ENCODE measurements at places on chromosomes 3 and 15.
A peak's percentile ranks its signal among the peaks of the same experiment; 100 is the strongest.

DNA sequence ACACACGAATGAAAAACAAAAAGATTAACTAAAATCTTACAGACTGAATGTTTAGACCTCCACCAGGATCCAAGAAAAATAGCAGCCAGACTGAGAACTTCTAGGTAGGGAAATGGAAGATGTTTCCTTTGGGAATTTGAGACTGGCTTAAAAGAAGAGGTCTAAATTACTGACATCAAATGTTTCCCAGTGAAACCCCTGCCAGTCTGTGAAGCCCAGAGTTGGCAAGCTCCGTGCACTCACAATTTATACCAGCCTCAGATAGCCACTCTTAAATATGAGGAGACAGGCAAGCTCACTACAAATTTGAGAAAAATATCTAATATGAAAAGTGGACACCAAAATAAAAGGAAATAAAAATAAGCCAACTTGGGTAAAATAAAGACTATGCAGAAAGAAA lies 700.5 kb upstream of the ZNF385D start:
- DNase-seq, result no peak

GRCh38 chr3:85821130-85821756 lies 862.5 kb downstream of the CADM2 start:
- no peak for DNase-seq

DNA sequence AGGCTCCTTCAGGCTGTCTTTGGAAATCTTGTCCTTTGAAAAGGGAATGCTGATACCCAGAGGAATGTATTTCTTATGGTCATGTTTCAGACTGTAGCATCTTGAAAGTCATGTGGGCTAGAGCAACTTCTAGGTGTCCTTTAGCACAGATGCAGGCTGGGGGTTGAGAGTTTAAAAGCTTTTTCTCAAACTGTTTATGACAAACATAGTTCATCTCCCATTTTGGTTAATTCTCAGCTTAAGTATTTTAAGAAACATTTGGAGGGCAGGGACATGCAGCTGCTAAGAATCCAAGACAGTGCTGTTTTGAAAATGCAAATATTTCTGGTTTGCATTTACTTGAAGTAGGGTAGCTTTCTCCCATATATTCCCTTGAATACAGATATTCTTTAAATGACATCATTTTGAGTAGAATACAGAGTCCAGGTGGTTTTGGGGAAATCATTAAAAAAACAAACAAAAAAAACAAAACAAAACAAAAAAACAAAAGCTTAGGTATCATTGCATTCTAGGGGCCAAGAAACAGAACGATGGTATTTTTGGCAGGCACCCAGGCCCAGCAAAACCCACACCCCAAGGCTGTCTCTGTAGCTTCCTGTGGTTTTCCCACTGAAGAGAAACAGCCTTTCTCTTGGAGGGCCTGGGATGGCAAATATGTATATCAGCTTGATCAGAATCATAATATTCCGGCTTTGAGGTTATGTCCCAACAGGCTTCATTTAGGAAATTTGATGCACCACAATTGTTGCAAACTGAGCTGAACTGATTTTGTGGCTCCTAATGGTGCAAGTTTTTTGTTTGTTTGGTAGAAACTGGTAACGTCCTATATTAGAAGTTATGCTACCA lies 120.0 kb downstream of the ATG7 start:
- DNase-seq, result no peak

GRCh38 chr3:120561251-120562045 lies 34.7 kb upstream of the NDUFB4 start:
- peak; percentile 78 for DNase-seq

DNA sequence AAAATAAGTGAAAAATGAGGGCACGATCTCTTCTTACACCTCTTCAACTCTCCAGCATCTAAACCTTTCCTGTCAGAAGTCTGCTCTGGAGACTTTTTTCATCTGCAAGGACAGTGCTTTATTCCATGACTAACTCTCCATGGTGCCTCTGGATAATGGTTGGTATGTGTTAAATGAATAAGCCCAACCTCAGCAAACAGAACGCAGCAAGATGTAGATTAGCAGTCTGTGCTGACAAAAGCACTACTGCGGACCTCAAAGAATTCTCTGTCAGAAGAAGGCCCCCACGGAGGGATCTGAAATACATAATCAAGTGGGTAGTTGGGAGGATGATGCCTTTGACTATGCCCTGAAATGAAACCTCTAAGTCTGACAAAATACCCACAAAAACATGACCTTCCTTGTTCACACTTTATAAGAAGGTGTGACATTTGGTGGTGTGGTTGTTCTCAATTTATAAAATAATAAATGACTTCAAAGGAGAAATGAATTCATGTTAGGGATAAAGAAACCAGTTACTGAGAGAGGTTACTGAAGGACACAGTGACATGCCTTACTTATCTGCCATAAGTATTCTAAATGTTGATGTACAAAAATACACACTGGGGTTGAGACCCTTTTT lies 43.2 kb upstream of the ADCY5 start:
- DNase-seq, result no peak

DNA sequence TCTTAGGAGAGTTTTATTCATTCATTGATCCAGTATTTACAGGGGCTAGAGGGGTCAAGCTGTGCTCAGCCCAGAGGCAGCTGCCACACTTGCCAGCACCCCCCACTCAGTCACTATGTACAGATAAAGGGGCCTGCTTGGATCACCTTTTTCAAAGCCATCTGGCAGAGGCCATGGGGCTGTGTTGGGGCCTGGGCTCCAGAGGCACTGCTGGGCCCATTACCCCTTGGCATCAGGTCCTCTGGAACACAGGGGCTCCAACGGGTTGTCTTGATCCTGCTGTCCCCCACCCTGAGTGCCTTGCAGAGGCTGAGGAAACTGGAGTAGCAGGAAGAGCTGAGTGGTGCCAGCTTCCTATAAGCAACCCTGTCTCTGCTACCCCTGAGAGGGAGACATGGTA lies 43.9 kb downstream of the SEMA3G start:
- DNase-seq, result no peak

DNA sequence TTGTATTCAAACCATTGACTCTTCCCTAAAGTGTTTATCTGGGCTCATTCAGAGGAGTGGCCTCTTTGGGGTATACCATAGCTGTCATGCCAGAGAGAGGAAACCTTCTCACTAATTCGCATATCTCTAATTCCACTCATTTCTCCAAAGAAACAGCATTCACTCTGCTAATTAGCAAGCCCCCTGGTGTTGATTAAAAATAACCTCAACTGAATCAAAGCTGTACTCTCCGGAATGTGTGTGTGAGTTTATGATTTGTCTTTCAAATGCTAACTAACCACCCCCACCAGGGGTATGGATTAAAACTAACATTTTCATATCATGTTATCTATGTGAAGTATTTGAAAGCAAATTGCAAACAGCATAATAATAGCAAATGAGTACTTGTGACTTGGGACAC lies 45.5 kb downstream of the PAQR5 start:
- no peak for DNase-seq

DNA sequence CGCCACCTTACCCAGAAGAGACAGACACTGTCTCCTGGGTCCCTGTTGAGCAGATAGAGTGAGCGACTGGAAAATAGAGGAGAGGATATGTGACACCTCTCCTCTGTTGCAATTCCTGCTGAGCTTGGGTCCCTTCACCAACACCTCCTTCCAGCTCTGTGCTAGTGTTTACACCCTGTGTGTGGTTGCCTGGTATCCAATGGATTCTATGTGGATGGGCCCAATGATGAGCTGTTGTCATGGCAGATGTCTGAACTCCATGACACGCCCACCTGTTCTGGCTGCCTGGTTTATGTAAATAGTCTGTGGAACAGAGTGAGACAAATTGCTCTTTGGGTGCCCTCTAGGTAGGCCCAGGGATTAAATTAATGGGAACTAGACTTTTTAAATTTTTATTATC lies 23.7 kb downstream of the RBM5 start:
- DNase-seq, result no peak

DNA sequence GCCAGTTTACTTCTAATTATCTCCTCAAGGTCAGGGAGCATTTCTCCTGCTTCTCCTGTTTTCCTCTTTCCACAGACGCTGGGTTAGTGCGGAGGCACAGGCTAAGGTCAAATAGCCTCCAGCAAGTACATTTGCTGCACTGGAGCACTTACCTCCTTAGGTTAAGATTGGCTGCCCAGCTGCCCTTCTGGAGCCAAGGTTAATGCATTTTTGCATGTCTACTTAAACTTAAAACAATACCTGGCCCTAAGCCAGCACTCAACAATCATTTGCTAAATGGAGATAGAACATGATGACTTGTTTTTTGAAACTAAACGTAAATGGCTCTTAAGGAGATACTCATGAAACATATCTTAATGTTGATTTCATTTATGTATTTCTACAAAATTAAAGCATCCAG lies 83.5 kb downstream of the SSR3 start:
- no peak for DNase-seq

DNA sequence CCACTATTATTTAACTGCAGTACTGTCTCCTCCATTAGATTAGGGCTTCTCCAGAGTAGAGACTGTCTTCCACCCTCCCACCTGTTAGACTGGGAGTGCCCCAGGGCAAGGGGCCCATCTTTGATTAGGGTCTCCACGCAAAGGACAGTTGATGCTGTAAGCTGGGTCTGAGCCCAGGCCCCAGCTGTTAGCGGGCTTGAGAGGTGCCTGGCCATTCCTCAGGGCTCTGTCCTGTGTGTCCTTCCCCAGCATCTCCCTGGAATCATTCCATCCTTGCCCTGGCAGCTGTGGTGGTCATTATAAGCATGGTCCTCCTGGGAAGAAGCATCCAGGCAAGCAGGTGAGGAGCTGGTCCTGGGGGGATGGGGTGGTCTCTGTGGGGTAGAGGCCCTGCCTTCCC lies 6.1 kb downstream of the SLC51B start:
- DNase-seq, result no peak

DNA sequence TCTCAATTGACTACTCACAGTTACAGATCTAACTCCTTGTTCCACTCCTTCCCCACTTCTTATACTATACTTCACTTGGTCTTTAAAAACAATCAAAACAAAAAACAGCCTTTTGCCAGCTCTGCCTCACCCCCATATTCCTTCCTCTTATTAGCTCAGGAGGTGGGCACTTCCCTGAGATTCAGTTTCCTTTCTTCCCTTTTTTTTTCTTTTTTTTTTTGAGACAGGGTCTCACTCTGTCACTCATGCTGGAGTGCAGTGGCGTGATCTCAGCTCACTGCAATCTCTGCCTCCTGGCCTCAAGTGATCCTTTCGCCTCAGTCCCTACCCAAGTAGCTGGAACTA lies 6.9 kb downstream of the C3orf62 start:
- no peak for DNase-seq

DNA sequence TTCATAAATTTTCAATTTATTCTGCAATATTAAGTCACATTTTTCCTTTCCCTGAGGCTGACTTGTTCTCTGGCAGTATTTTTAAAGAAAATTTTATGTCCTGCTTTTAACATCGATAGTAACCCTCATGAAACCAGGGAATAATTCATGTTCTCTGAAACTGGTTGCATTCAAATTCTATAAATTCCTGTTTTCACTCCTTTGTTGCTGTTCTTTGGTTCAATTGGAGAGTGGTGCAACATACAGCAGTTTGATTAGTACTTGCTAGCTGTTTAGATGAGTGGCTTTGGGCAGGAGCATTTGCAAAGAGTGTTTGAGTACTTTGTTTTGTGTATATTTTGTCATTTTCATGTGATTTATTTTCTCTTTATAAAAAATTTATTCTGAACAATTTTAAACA lies 19.2 kb downstream of the ZIC1 start:
- DNase-seq, result no peak

DNA sequence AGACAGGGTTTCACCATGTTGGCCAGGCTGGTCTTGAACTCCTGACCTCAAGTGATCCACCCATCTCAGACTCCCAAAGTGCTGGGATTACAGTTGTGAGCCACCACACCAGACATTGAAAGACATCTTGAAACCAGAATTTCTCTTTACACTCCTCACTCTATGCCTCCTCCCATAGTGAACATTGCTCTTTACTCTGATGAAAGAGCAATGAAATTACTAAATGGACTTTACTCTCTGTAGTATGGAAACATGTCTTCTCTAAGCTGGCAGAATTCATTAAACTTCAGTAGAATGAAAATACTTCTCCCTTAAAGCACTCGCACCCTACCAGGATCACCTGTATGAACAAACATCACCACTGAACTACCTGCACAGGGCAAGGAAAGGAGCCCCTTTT lies 27.8 kb upstream of the TFG start:
- DNase-seq, result no peak

DNA sequence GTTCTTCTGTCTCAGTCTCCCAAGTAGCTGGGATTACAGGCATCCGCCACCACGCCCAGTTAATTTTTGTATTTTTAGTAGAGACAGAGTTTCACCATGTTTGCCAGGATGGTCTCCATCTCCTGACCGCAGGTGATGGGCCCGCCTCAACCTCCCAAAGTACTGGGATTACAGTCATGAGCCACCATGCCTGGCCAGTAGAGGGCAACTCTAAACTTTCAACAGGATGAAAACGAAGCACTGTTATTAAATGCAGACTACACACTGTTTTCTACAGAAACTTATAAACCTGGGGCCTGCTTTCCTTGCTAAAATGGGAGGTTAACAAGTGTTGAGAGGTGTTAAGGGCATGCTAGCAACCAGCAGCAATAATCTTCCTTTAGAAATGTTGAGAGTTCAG lies 7.6 kb downstream of the ARPC4 start:
- DNase-seq, result no peak

DNA sequence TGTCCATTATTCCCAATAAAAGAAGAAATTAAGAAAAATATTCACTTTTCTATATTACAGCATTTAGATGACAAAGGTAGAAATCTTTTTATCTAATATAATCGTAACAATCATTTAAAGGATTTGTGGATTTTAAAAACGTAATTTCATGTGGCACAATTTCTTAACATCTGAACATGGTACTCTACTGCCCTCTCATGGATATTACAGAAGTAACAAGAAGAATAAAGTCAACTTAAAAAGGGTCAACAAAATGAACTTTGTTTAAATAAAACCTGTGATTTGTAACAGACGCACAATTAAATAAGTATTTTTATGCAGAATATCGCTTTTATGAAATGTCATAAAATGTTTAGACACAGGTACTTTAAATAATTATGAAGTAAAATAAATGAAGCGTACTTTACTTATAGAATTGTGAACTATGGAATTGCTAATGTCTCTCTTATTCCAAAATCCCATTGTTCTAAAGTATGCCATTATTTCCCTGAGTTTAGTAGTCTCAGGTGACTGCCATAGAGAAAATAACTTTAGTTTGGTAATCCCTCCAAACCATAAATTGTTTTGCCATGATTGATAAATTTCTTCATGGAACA lies 366.8 kb upstream of the ZNF385D start:
- no peak for DNase-seq

GRCh38 chr3:156750191-156750873 lies 75.8 kb upstream of the LEKR1 start:
- no peak for DNase-seq

DNA sequence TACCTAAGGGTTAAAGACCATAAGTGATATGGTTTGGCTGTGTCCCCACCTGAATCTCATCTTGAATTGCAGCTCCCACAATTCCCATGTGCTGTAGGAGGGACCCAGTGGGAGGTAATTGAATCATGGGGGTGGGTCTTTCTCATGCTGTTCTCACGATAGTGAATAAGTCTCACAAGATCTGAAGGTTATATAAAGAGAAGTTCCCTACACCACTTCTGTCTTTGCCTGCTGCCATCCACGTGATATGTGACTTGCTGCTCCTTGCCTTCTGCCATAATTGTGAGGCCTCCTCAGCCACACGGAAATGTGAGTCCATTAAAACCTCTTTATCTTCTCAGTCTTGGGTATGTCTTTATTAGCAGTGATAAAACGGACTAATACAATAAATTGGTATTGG lies 75.0 kb upstream of the CADPS start:
- DNase-seq, result no peak

- DNase-seq, result no peak
These were observed 861.6 kb upstream of the DPPA4 start for GRCh38 chr3:110198717-110199587.

Data from stimulated activated CD8-positive, alpha-beta memory T cell treated with anti-CD3 and anti-CD28 coated beads, Interleukin-4, amount 100 ng/mL, for 48 hours (primary cell).